ENCODE measurements at places on chromosomes 7 and 10.
A peak's percentile ranks its signal among the peaks of the same experiment; 100 is the strongest.

- DNase-seq, result no peak
Observed at GRCh38 chr10:96991313-96991841, 159.3 kb downstream of the LCOR start.

GRCh38 chr7:98870121-98870651 is 372 bp upstream of the TMEM130 start:
- peak; percentile 33 for DNase-seq

GRCh38 chr10:48606530-48607355 is 1.9 kb upstream of the ARHGAP22 start:
- peak; percentile 86 for DNase-seq

- no peak for DNase-seq
Observed at GRCh38 chr10:104741127-104741526, 100.0 kb downstream of the SORCS3 start.

DNA sequence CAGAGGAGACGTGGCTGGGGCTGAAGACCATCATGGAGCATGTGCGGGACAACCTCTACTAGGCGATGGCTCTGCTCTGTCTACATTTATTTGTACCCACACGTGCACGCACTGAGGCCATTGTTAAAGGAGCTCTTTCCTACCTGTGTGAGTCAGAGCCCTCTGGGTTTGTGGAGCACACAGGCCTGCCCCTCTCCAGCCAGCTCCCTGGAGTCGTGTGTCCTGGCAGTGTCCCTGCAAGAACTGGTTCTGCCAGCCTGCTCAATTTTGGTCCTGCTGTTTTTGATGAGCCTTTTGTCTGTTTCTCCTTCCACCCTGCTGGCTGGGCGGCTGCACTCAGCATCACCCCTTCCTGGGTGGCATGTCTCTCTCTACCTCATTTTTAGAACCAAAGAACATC is 22.0 kb upstream of the CPA5 start:
- DNase-seq, result no peak

GRCh38 chr10:120612756-120613155 is 155.7 kb downstream of the PLPP4 start:
- no peak for DNase-seq

GRCh38 chr7:82129091-82129490 is 314.5 kb downstream of the CACNA2D1 start:
- no peak for DNase-seq

DNA sequence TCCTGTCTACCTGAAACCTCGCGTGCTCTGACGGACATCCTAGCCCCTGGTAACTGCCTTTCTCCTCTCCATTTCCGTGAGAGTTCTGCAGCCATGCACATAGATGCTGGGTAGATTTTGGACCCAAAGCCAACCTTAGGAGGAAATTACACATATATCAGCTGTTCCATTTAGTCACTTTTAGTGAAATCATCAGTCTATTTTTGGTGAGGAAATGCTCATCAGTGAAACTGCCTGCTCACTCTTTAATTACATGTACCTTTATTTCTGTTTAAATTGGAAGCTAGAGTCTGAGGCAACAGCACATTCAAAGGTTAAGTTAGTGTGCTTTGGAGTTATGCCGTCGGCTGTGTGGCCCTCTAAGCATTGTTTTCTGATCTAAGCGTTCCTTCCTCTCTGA is 231.3 kb downstream of the WDR37 start:
- DNase-seq, result peak; percentile 26

DNA sequence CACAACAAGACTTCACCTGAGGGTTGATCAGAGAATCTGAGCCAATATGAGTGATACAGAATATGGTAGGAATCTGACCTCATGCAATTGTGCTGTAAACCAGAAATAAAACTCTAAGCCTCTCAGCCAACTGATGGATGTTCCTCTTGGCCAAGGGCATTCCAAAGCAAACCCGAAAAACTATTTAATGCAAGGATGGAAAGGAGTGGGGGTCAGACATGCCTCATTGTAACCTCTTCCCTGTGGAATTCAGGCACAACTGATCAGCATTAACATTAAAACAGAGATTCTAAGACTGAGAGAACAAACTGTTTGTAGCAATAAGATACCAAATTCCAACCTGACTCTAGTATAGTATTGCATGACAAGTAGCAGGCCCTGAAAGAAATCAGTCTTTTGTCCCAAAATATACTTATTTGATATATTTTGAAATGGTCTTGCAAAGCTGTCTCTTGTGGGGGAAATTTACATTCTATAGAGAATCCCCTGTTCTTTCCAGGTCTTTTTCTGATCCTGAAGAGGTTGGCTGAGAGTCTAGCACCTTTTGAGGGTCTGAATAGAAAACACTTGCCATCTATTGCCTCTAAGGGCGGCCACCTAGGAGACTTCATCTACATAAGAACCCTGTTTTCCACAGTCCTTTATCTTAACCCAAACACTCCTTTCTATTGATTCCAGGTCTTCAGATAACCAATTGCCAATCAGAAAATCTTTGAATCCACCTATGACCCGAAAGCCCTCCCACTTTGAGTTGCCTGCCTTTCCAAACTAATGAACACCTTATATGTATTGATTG is 50.4 kb upstream of the WDR11 start:
- no peak for DNase-seq

GRCh38 chr10:16933783-16934182 is 116.6 kb upstream of the RSU1 start:
- DNase-seq, result no peak

DNA sequence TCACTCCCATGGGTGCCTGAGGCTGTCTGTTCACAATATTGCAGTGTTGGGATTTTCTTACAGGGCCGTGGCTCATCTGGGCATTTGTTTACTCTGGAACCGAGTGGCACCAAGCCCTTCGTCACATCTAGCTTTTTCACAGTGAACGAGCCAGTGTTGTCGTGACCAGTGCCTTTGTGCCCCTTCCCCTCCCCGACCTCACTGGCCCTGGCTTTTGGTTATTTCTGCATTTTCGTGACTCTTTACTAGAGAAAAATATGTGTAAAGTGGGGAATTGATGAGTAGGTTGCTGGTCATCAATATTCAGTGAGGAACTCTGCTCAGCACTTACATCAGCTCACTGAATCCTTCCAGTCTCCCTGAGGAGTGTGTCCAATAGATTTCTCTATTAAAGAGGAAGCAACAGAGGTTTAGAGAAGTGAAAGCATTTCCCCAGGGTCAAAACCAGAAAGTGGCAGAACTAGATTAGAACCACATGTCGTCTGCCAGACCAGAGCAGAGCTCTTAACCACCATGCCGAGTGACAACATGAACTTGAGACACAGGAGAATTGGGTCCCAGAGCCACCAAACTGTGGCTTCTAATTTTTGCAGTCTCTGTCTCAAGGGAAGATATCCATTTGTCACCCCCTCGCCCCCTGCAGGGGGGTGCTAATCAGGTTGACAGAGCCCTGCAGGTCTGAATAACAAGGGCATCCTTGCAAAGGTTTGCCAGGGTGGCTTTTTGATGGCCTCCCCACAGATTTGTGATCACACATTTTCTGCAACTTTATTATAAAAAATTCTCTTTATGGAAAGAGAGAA is 125.3 kb downstream of the CHN2 start:
- peak; percentile 86 for DNase-seq

DNA sequence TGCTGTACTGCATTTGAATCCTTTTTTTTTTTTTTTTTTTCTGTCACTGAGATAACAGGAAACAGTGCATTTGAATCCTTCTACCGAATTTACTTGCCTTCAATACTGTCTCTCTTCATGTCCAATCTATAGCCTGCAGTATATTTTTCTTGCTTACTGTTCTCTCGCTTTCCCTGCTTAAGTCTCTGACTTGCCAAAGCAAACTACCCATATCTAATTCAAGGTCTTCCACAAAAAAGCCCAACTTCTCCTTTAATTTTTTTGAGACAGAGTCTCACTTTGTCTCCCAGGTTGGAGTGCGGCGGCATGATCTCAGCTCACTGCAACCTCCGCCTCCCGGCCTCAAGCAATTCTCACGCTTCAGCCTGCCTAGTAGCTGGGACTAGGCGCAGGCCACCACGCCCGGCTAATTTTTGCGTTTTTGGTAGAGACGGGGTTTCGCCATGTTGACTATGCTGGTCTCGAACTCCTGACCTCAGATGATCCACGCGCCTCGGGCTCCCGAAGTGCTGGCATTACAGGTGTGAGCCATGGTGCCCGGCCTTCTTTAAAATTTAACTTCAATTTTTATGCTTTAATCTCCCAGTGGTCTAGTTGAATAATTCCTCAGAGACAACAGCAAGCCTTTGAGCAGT is 882 bp downstream of the PDCD11 start:
- DNase-seq, result no peak

- peak; percentile 18 for DNase-seq
Observed at GRCh38 chr7:92790992-92791391, 45.4 kb downstream of the CDK6 start.

DNA sequence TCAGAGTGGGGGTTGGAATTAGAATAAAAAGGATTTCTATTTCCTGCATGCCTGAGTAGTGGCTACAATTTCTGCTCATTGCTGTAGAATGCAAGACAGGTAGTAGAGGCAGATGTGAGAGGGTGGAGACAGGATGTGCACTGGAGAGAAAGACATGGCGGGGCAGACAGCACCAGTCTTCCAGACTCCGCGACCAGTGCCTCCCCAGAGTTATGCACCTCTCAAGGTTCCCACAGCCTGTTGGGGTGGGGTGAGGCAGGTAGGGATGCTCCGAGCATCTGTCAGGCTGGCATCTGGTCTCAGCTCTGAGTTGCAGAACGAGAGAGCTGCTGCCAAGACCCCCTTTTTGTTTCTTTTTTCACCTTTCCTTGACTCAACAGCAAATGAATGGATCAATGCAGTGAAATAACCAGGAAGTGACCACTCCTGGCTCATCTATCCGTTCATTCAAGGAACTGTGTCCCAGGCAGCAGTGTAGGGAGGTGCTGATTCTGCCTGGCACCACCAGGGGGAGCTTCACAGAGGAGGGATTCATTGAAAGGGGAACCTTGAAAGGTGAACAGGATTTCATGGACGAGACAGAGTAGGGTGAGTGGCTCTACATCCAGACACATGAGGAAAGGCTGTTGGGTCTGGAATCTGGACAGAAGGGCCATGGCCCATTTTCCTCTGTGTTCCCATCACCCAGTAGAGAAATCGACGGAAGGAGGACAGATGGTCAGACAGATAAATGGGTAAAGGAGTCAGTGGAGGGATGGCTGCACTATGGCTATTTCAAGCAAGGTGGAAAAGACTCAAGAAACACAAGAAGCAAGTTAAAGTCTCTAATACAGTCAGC is 17.2 kb upstream of the SLC18A3 start:
- DNase-seq, result peak; percentile 45

- DNase-seq, result no peak
Observed at GRCh38 chr10:88941026-88941425, 11.5 kb downstream of the ACTA2 start.

- no peak for DNase-seq
Observed at GRCh38 chr7:128928159-128928813, 9.4 kb upstream of the IRF5 start.

DNA sequence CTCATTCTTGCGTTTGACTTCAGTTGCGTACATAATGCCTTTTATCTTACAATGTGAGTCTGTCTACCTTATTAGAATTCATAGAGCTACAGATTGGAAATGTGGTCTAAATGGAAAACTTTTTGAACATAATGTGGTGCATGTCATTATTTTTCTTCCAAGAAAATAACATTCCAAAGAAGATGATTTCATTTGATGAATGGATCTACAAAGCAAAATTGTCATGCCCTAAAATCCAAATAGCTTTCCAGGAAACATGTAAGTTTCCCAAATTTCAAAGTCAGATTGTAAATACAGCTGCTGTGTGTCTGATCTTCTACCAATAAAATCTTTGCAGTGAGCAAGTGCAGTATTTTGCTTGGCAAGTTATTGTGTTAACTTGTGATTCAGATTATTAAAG is 101.8 kb upstream of the FZD8 start:
- DNase-seq, result no peak

- DNase-seq, result no peak
Observed at GRCh38 chr7:118158766-118159165, 25.2 kb upstream of the LSM8 start.

- DNase-seq, result peak; percentile 43
Observed at GRCh38 chr10:95445837-95446486, 115.2 kb downstream of the SORBS1 start.

GRCh38 chr7:128891110-128891941 is 19.2 kb downstream of the KCP start:
- no peak for DNase-seq

- no peak for DNase-seq
Observed at GRCh38 chr7:29879609-29880008, 73.3 kb downstream of the WIPF3 start.

GRCh38 chr10:102782673-102783551 is 39.2 kb downstream of the WBP1L start:
- DNase-seq, result no peak

GRCh38 chr10:112168733-112169132 is 14.8 kb downstream of the GPAM start:
- no peak for DNase-seq

- DNase-seq, result no peak
Observed at GRCh38 chr7:93008833-93009232, 108.9 kb downstream of the SAMD9 start.

GRCh38 chr10:72265508-72265907 is 8.2 kb upstream of the DDIT4 start:
- no peak for DNase-seq

- peak; percentile 60 for DNase-seq
Observed at GRCh38 chr10:47145290-47145934, 154.6 kb upstream of the GDF10 start.

DNA sequence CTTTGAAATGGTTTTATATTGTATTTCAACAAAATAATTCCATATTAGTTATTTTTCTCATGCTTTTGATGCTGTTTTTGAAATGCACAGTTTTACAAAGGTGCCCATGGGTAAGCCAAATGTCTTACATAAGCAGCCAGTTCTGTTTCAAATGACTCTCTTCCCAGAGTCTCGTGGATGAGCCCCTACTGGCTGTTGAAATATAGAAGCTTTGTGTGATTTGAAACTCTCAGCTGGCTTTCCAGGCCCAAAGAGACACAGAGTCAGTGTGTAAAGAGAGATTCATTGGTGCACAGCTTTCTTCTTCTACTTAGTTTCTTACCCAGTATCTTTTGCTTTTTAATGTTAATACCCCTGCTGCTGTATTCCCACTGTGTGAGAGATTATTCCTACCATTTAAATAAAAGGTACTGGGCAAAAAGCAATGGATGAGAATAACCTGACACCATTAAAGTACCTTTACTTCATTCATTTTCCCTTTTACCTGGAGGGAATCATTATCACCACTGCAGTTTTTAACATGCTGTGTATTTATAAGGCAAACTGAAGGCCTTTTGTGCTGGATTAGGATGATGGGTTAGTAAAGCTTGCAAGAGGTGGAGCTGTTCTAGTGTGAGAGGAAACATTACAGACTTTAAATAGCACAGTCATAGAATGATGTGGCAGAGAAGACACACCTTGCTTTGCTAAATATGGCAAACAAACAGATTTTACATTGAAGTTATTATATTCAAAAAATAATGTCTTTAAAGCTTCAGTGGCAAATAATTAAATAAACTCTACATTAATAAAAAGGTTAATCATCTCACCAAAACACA is 415.1 kb downstream of the THSD7A start:
- no peak for DNase-seq
